ENCODE measurements at places on chromosomes 2 and 18.

- no peak for DNase-seq
Measured at GRCh38 chr2:224442071-224442967, 40.4 kb upstream of the FAM124B start.

DNA sequence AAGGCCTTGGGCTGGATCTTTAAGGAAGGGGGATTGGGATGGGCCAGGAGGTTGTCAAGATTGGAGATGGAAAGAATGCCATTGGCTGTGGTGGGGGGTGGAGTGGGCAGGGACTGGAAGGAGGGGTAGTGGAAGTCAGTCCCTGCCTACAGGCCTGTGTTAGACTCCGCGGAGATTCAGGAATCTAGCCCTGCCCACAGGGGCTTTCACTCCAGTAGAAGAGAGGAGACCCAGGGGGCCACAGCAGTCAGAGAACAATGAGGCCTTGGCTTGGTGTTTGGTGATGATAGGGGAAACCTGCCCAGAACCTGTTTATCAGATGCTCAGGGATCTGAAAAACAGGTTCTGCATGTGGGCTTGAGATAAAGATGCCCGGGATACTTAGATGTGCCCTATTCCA lies 6.1 kb downstream of the STEAP3 start:
- DNase-seq = no peak

DNA sequence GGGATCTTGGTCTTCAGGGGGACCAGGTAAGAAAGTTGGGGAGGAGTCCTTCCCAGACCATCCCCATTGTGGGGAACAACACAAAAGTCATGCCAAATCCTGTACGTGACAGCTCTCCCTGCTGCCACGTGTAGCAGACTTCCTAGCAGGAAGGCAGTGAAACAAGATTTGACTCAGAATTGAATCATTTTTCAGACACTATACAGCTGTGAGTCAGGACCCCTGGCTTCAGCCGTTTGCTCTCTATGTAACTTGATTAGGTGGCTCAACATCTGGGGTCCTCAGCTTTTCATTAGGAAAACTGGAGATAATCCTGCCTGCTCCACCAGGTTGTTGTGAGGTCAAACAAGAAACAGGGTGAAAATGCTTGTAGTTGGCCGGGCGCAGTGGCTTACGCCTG lies 32.9 kb upstream of the PDCL3 start:
- DNase-seq = no peak

- DNase-seq = no peak
Measured at GRCh38 chr2:68779595-68779994, 45.0 kb downstream of the ARHGAP25 start.

DNA sequence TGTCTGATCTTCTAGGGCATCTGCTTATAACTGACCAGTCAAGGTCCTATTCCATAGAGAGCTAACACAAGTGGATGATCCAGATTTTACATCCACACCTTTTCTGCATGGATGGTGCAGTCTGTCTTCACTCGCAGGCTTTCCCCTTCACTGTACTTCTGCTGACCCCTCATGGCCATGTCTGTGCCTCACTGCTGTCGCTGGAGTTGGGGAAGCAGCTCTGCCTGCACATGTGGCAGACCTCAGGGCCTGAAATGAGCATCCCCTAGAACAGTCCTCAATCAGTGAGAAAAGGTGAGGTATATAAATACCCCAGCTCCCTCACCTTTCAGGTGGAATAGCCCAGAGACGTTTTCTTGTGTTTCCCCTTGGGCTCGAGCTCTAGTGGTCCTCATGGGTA lies 233.8 kb downstream of the ANKRD36B start:
- DNase-seq = no peak

- DNase-seq = no peak
Measured at GRCh38 chr2:11320698-11321492, 23.5 kb downstream of the ROCK2 start.

DNA sequence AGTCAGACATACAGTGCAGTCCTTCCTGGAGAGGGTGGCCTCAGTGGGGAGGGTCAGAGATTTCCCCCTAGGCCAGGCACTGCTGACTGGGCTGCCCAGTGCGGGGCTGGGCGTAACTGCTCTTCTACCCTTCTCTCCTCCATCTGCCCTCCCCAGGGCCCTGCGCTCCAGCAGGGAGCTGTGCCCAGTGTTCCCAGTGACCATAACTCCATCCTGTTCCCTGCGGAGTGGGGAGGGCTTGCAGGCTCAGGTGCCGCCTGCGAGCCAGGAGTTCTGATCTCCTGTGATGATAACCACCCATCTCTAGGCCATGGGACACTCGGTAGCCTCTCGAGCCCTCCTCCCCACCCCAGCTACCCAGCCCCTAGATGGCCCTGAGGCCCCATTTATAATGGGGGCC lies 107.6 kb downstream of the SMAD7 start:
- DNase-seq = no peak

DNA sequence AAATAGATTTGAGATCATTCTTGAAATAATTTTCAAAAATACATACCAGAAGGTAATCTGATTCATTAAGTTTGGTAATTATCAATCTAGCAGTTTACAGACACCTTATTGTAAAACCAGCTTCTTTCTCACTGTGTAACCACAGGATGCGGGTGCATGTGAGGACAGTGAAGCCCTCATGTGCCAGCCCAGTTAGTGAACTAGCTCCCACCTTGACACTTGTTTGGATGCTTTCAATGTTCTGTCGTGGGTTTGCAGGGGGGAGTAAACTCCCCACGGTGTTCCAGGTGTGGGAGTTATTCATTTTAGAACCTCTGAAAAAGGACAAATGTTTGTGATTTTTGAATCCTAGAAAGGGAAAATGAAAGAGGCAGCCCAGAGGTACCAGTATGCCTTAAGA lies 59.0 kb downstream of the WDSUB1 start:
- no peak for DNase-seq

- no peak for DNase-seq
Measured at GRCh38 chr2:43180897-43181296, 45.5 kb downstream of the ZFP36L2 start.

- no peak for DNase-seq
Measured at GRCh38 chr2:111900859-111901258, 2.5 kb downstream of the MERTK start.

DNA sequence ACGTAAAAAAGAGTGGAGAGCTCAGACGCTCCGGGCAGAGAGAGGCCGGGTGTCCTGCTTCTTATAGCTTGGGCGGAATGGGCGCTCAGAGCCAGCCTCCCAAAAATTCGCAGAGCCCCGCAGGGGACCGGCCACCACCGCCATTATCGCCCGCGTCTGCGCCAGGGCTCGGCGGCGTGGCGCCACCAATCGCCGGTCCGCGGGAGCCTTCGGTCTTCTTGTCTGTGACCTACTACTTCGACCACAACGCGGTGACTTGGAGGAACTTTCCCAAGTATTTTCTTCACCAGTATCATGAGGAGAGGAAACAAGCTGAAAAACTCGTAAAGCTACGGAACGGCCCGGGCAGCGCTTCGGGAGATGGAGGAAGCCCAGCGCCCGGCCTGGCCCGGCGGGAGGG lies 1138.1 kb upstream of the CHAC2 start:
- DNase-seq = no peak

GRCh38 chr2:88442473-88442872 lies 10.0 kb downstream of the FOXI3 start:
- no peak for DNase-seq

DNA sequence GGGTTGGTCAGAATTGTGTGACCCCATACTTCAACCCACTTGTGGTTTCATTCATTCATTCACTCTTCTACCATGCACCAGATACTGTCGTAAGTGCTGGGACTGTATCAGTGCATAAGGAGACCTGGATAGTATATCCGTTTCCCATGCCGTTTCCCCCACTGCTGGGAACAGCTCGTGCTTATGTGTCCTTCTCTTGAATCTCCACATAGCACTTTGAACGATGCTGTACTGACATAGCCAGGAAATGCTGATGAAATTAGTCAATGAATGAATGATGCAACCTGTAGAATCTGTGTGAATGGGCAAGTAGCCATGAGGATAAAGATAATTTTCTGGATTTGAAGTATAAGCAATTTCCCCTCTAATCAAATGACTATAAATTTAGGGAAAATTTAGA lies 276.1 kb downstream of the BCL2 start:
- no peak for DNase-seq

DNA sequence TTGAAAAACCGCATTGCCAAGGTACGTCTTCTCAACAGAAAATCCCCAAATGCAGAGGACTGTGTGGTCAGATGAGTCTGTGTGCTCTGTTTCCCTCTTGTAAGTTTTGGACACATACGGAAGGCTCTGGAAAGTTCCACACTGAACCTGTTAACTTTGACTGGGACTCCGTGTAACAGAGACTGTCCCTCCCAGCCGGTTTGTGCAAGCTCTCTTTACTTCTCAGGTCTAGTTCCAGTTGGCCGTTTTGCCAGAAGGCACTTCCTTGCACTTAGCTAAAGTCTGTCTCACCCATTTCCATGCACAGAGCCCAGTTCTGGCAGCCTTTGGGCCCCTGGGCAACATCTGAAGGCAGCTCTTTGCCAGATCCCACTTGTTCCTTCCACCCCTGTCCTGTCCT lies 22.0 kb downstream of the EFHD1 start:
- DNase-seq = peak; percentile 49

- DNase-seq = no peak
Measured at GRCh38 chr2:78532762-78533379, 492.6 kb upstream of the REG3G start.

DNA sequence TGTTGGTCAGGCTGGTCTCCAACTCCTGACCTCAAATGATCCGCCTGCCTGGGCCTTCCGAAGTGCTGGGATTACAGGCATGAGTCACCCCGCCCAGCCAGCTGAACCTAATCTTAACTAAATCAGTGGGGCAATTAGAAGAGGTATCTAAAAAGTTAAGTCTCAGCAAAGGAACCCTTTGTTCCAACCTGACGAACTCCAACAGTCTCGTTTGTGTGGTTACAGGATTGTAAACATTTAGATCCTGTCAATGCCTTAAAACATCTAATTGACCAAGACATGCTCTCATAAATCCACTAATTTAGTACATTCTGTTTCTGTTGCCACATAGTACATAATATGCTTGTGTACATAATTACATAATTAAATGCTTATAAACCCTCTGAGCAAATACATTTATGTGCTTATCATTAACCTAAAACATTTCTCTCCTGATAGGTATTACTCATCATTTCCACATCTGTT lies 31.1 kb upstream of the STK39 start:
- no peak for DNase-seq

GRCh38 chr18:61929881-61930640 lies 37.3 kb upstream of the RNF152 start:
- no peak for DNase-seq

DNA sequence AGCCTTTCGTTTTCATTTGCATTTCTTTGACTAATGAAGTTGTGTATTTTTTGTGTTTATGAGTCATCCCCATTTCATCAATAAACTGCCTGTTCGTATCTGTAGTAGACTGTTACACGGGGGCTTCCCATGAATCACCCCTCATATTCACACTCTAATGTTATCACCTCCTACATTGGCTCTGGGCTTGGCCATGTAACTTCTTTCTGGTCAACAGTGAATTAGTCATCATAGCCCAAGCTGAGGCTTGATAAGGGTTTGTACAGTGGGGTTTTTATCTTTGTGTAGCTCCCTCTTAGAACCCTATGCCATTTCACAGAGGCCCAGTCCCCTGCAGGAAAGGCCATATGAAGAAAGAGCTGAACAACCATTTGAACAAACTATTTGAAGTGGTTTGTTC lies 151.0 kb downstream of the CCBE1 start:
- DNase-seq = no peak

GRCh38 chr18:58527952-58528287 lies 101.0 kb downstream of the ALPK2 start:
- no peak for DNase-seq

DNA sequence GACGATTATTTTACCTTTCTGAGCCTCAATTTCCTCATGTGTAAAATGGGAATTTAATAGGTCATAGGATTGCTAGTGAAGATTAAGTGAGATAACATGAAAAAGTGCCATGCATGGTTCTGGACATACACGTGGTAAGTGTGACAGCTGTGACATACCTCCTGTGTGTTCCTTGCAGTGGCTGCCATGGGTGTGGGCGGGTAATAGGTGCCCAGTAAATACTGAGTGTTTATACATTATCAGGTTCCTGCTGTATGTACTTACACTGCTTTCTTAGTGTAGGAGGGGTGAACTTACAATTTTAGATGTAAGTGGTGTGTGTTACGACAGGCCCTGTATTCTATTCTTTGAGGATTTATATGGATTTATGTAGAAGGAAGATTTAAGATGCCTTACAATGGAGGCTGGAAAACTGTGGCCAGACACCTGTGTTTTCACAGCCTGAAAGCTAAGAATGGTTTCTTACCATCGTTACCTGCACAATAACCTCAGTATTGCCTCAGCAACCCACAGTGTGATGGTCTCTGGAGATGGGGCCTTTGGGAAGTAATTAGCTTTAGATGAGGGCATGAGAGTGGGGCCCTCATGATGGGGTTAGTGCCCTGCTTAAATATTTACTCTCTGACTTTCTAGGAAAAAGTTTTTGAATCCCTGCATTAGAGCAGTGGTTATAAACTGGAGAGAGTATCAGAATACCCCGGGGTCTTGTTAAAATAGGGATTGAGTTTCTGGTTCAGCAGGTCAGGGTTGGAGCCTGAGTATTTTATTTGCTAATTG lies 78.1 kb downstream of the ASAP2 start:
- DNase-seq = no peak

- peak; percentile 40 for DNase-seq
Measured at GRCh38 chr2:29920130-29920577, 1.2 kb downstream of the ALK start.

DNA sequence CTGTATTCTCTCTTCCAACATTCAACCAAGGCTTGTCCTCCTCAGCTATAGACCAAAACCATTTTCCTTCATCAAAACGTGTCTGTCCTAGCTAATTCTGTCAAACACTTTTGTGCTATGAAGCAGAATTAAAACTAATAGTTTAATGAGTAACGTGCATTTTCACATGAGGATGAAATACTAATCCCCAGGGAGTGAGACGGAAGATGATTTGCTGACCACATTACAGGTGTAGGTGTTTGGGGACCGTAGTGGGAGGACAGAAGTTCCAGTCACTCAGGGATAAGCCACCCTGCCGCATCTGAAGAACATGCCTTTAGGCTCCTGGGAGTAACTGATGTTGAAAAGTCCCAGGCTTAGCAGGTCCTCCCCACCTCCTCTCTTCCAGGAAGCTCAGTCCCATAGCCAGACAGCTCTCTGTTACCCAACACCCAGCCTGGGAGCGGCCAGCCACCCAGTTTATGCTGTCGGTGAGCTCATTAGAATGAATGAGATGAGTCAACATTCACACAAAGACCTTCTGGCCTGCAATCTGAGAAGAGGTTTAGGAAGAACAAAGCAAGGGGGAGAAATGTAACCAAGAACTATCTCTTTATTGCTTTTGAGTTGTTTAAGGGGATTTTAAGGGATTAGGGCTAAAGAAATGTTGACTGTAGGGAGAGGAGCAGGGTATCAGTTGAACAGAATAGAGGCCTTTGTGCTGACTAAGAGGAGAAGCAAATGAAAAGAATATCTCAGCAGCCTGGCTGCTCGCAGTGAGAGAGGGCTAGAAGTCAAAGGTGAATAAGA lies 122.5 kb downstream of the FOXI3 start:
- DNase-seq = no peak

- no peak for DNase-seq
Measured at GRCh38 chr2:40384714-40385113, 67.2 kb downstream of the SLC8A1 start.
